ENCODE measurements at places on chromosomes 4 and X.

DNA sequence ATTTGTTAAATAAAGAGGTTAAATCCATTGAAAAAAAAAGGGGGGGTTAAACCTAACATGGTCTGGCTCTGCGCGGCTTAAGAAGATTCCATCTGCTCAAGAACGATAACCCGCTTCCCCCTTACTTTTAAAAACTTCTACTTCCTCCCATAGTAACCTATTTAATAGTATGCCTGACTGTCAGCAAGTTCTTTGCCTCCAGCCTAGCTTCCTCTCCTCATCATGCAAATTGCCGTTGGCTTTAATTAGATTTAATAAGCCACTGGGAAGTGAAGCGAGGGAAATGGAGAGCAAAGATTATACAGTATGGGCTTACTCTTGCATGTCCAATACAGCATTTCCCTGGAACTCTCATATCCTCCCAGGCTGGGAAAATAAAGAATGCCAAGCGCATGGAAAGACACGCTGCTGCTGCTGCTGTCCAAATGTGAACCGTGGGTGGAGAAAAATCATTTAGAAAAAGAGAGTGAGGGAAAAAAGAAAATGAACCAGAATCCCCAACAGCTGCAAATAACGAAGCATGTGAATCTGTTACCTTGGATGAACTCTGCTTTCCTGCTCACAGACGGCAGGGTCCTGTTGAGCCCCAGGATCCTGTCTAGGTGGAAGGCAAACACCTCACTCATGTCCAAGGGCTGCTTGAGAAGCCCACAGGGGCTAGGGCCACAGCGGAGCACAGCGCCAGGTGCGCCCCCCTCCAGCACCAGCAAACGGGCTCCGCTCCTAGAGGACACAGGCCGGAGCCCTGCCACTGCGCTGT is 2.7 kb downstream of the GASK1B start:
- no peak for DNase-seq

- no peak for DNase-seq
Observed at GRCh38 chrX:53654376-53654775, 32.1 kb downstream of the HUWE1 start.

DNA sequence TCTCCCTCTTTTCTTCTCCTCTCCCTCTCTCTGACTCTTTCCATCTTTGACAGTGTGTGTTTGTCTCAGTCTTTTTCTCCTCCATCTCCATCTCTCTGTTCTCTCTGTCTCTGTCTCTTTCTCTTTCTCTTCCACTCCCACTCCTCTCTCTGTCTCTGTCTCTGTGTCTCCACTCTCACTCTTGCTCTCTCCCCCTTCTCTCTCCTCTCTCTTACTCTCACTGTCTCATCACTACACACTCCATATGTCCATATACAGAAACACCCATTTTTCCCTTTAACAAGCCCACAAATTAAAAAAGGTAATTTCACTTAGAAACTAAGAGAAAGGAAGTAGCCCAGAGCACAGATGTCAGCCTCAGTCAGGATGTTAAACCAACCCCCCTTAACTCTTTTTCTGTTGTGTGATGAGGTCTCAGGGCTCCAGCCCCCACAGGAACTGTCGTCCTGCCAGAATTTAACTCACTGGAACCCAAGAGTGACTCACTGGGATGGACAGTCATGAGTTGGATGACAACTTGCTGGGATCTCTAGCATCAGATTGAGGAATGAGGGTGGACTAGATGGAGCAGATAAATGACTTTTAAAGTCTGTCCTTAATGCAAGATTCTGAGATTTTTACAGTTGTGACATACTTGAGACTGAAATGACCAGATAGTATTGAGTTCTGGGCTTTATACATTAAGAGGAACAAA is 27.5 kb downstream of the OTUD6A start:
- no peak for DNase-seq

- no peak for DNase-seq
Observed at GRCh38 chrX:136687457-136687856, 39.5 kb downstream of the CD40LG start.

DNA sequence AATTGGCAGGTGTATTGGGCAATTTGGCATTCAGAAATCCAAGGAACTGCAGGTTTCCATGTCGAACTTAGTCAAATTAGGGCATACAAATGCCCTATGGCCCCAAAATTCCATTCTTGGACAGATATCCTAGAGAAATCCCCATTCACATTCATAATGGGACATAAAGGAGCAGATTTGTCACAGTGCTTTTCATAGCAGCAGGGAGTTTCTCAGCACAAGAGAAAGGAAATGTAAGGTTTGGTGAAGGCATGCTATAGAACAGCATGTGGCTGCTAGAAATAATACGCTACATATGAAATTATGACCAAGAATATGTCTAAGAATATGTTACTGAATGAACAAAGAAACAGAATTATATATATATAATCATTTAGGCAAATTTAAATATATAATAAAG is 437.5 kb upstream of the BOD1L1 start:
- no peak for DNase-seq

DNA sequence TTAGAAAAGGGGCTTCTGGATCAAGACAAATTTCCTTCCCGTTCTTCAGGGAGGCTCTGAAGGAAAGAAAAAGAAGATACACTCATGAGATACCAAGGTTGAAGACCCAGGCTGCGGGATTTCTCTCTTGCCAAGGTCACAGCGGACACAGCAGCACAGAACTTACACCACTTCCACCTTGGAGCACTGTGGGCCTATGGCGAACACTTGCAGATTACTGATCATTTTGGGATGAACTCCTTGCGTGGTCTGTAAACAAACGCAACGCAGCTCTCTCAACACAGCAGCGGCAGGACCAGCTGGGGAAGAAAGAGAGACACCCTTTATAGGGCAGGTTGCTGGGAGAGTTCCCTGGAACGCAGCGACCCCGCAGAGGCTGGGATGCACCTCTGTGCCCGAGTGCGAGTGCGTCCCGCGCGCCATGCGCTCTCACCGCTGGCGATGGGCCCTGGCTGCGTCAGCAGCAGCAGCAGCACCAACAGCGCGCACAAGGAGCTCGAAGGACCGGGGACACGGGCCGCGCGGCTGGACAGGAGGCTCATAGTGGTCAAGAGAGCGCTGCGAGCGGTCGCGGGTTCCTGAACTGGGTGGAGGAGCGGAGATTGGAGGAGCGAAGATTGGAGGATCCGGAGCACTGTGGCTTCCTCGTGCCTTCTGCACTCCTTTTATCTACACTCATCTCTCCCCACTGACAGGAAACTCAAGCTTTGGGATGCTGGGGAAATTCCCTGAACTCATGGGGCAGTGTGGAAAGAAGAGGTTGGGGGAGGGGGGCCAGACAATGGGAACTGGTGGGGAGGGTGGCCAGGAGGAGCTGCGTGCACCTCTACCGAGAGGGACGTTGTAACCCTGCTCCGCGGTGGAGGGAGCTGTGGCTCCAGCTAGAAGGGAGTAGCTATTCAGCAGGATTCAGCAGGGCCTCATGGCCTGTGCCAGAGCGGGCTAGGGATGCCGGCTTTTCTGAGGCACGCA is at the start of gene CXCL5:
Gene CXCL5, minus strand, starts transcription at position 638 of the 972 bp plus-strand sequence. Its CDS starts 96 bp downstream, at position 542.
- peak; percentile 48 for DNase-seq

DNA sequence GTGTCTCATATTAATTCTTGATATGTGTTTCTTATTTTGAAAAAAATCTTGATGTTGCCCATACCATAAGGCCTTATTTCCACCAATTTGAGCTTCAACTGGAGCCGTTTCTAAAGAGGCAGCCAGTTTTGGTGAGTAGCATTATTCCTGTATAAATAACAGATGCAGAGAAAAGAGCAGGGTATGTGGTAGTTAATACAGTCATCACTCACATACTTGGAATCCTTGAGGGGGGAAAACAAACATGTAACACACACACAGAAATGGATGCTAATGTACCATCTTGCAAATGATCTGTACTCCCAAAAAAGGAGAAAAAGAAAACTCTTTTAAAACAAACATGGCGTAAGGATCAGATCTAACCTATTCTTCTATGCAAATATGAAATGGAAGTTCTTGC is 389.7 kb downstream of the GPM6A start:
- no peak for DNase-seq

DNA sequence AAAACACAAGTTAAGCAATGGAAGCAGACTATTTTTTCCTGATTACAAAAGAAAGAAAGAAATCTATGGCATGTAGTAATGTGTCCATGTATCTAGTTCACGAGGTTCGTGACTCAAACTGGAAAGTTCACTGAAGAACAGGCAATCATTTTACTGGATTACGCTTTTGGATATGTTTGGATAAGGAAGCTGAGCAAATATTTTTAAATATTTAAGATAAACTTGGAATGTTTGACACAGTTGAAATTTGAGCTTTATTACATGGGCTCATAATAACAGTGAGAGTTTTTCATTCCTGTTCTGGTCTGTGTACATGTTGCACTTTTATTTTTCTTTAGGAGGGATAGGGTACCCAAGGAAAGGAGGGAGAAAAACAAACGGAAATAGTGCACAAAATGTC is 244.2 kb upstream of the GK2 start:
- DNase-seq: no peak

DNA sequence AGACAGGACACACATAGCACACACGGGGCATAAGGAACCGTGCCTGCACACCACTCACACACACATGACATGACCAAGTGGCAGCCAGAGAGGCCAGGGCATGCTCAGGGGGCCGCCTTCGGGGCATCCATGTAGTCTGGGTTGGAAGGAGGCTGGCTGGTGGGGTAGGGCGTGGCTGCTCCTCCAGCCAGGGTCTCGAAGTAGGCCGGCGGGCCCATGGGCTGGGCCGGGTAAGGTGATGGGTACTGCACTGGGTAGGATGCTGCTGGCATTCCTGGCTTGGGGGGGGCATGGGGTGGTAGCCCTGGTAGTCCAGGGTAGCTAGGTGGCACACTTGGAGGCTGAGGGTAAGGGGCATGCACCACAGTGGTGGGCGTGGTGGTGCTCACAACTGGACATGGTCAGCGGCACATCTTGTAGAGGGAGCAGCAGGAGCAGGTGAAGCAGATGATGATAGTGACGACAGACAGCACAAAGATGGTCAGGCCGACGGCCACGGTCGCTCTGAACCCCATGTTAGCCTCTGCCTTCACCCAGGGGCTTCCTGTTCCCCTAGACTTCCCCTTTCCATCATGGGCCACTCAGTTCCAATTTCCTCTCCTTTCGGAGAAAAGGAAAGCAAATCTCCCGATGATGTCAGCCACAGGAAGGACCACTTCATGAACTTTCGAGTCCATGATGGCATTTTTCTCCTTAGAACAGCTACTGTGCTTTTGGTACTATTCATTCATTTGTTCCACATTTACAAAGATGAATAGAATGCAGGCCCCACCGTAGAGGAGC is 10.9 kb upstream of the DDX3X start:
- DNase-seq: no peak

DNA sequence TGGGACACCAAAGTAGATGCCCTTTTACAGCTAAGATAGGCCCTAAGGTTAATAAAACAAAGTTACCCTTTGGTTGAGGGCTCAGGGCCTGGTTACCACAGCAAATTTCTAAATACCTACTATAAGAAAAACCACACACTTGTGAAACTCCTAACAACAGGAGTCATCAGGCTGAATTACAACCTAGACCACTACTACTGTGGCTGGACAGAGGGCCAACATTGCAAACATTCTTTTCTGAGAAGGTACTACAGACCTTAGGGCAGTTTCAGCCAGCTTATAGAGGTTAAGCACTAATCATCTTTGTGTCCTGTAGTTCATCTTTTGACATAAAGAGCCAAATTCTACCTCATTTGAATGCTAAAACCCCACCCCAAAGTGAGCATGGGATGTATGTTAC is 504.0 kb downstream of the RAPGEF2 start:
- no peak for DNase-seq

DNA sequence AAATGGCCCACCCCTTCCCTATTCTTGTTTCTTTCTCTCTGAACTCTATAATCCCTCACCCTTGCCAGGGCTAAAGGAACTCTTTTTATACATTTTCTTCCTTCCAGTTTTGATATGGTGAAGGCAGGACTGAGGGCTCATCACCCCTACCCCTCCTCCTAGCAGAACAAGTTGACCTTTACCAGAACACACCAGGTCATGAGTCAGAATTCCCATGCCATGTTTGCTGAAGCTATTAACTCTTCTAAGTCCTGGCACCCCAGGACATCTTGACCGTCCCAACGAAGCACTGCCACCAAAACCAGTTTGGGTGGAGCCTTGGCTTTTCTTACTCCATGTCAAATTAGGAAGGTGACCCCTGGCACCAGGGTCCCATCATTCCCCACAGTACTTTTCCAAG is 57.5 kb upstream of the DYNLT3 start:
- DNase-seq: no peak

DNA sequence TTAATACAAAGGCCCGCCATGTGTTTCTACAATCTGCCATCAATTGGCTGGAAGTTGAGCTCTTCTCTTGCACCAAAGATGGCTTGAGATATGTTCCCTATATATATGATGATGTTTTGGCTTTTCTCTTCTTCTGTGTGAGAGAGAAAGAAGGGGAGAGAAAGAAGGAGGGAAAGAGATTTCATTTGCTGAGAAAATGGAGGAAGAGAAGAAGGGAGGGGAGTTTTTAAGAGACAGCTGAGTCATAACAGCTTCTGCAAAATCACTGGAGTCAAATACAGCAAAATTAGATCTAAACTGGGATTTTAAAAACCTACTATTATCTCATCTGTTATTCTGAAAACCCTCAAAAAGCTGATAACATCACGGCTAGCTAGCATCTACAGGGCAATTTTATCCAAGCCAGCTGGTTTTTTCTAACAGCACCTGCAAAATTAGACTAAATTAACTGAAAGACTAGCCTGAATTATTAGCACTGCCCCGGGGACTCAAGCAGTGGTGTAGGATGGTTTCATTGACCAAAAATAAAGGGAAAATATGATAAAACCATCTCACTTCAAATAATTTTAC is 647.6 kb upstream of the ACTRT1 start:
- no peak for DNase-seq

DNA sequence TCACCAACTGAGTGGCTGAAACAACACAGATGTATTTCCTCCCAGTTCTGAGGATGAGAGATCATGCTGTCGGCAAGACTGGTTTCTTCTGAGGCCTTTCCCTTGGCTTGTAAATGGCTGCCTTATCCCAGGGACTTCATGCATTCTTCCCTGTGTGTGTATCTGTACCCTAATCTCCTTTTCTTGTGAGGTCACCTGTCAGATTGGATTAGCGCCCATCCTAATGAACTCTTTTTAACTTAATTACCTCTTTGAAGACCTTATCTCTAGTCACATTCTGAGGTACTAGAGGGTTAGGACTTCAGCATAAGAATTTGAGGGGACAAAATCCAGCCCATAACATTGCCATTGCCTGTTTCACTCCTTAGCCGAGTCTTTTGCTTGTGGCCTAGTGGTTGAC is 59.5 kb upstream of the TMEM150C start:
- no peak for DNase-seq

DNA sequence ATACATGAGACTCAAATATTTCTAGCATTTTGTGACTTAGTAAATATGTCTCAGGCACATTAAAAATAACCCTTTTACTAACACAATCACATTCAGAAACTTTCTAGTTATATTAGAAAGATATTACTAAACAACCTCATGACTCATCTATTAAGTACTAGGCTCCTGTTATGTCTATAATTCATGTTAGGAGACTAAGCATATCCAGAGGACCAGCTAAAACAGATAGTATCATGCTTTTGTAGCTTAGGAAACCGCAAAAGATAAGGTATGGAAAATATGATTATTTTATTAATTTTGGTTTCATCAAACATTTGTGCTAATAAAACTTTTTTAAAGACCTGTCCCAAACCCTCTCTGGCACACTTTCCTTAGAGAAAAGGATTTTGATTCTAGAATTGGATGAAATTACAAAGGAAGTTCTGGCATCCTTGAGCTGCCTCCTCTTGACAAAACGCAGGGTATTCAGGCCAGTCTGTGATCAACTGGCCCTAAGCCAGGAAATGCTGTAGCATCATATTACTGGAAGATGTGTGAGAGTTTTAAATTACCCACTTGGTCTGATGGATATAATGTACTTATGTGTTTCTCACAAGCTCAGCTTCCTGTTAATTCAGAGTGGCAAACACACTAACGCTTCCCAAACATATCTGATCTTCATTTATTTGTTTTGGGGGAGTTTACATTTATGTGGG is 60.4 kb downstream of the NRK start:
- no peak for DNase-seq

All from endothelial cell (in vitro differentiated cells).